ENCODE measurements at places on chromosomes 6 and 20. TPM values are rescaled to one million over a fixed set of nuclear protein-coding genes. Genes with fewer than 3 reads are reported as not detected.

The EFCAB8 gene
- not detected for total RNA-seq

The FRMD1 gene
- total RNA-seq, result 1.2 TPM

The ERVFRD-1 gene
- total RNA-seq, result 1.0 TPM

The LY6G6D gene
- not detected for total RNA-seq

The SIRPD gene
- total RNA-seq, result not detected

The IPCEF1 gene
- total RNA-seq, result 0.62 TPM

The C20orf204 gene
- total RNA-seq, result 0.48 TPM

The MUC22 gene
- total RNA-seq, result 0.26 TPM

The DDX27 gene
- total RNA-seq, result 21.7 TPM

The HAO1 gene
- total RNA-seq, result 0.13 TPM

The SLC22A23 gene
- total RNA-seq, result 20.5 TPM

The IMPG1 gene
- total RNA-seq, result 0.16 TPM

The RIPOR3 gene
- 2.9 TPM for total RNA-seq

All from motor neuron (in vitro differentiated cells).